Stomach (tissue), 19 donors: ENCODE measurements at places on chromosomes 4 and X. TPM values are rescaled to one million over a fixed set of nuclear protein-coding genes. Genes with fewer than 3 reads are reported as not detected.

MAGEB17 gene
- polyA plus RNA-seq: 0.08 TPM

DNA sequence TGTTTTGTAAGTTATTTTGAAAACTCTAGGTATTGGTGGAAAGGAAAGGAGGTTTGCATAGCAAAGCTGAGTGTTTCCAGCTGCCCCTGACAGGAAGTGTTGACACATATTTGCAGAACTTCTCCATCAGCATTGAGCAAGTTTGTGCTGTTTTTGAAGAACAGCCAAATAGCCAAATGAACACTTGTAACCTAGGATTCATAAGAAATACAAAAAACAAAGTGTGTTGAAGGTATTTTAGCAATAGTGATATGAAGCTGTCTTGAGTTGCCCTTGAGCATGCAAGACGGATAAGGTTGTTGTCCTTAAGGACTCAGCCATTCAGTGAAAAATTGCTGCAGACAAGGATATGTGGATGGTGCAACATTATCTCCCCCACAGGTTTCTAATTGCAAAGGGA, 68.3 kb upstream of the PGM2 start:
- no peak for DNase-seq

PRRG3 gene
- 0.10 TPM for polyA plus RNA-seq

DNA sequence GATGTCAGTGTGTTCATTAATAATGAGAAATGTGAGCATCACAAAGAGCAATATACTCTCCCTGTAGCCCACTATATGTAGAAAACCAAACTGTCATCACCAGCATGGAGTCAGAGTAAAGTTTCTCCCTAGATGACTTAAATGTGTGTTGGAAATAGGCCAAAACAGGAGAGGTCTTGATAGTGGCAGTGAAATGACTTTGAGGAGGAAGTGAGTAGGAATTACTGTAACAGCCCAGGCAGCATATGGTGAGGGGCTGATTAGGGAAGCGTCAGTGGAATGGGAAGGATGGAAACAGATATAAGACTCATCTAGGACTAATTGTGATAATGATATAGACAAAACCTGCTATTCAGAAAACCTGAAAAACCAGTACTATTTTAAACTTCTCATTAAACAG, 83.9 kb downstream of the ATXN3L start:
- peak; percentile 43 for DNase-seq

DNA sequence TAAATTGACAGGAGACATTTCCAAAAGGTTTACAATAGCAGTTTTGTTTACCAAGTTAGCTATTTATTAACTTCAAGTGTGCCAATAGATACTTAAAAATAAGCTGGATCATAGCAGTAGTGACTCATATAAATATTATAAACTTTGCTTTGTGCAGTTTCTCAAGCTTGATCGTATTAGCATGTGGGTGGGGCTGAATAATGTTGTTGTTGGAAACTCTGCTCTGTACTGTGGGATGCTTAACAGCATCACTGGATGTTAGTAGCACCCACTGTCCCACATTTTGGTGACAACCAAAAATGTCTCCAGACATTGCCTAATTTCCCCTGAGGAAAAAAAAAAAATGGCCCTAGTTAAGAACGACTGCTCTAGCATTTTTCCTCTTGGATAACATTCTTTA, 855.2 kb upstream of the ADGRL3 start:
- DNase-seq: no peak

ADGRG2 gene
- polyA plus RNA-seq: 1.2 TPM

DNA sequence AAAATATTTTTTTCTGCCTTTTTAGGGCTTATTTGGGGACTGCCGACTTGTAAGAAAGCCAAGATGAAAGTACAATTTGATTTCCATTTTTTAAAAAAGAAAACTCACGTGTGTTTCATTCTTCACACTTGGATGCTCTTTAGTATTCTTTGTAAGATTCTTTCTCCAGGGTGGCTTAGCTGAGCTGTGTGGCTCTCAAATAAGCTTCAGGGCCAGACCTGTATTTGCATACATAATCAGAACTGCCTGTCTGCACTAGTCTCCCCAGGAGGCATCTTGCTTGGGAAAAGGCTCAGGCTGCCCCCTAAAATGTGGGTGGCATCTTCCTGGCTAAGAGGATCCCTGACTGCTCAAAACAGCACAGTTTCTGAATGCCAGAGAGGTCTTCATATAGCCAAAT, 498.4 kb downstream of the MID1IP1 start:
- no peak for DNase-seq

ACE2 gene
- 1.1 TPM for polyA plus RNA-seq

DNA sequence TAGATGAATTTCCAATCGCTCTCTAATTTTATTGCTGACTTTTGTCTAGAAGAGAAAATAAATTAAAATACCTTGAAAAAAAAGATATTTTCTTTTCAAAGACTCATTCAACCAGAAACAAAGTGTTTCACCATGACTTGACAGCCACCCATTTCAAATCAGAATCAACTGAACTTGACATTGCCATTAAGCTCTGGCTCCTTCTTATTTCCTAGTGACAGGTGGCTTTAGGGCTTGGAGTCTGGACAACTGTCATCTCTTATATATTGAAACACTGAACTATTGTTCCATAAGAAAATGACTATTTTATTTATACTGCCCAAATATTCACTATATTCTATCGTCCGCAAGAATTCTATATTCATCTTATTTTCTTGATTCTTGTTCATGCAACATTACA, 229.2 kb downstream of the SLC39A8 start:
- no peak for DNase-seq

DNA sequence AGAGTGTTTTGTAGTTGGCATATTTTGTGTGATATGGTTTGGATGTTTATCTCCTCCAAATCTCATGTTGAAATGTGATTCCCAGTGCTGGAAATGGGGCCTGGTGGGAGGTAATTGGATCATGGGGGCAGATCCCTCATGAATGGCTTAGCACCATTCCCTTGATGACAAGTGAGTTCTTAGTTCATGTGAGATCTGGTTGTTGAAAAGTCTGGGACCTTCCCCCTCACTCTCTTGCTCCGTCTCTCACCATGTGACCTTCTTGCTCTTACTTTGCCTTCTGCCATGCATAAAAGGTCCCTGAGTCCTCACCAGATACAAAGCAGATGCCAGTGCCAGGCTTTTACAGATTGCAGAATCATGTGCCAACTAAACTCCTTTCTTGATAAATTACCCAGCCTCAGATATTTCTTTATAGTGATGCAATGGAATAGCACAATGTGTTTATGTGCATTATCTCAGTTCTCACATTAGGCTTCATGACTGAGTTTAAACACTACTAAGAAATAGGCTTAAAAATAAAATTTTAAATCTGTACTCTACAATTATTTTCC, 1348.8 kb downstream of the STIM2 start:
- no peak for DNase-seq

STK32B gene
- 0.61 TPM for polyA plus RNA-seq

- DNase-seq: no peak
Measured at GRCh38 chr4:1013225-1014073, 2.0 kb downstream of the FGFRL1 start.

DNA sequence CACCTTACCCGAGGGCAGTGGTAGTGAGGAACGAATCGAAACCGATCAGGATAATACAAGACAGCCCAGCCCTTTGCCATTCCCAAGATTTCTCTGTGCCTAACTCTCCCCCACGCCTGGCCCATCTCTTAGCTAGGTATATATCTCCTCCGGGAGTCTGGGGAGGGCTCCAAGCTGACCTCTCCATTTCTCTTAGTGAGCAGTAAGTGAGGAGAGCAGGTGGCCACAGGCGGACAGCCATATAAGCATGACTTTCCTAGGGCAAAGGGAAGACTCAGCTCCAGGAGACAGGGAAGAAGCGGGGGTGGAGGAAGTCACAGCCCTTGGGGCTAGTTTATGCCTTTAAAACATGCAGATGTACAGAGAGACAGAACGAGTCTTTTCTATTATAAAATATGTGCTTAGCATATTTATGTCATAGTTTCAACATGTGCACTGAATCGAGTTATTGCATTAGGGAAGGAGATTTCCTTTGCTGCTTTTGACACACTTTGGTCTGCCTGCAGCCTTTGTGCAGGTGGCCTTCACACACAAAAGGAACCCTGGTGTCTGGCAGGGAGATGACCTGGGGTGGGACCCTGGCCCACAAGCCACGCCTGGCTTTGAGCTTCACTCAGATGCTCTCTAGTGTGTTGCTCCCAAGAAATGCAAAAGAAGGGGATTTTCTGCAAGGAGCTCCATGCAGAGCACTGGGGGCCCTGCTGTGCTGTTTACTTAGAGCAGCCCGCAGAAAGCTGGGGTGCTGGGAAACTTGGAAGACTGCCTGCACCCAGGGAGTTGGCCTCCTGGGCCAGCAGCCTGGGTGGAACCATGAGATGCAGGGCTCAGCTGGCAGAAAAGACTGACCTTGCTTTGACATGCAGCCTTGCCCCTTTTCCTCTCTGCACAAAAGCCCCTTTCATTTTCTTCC, 613.3 kb downstream of the BCOR start:
- DNase-seq: no peak

FDCSP gene
- polyA plus RNA-seq: not detected

TLR3 gene
- 2.6 TPM for polyA plus RNA-seq

CFAP299 gene
- not detected for polyA plus RNA-seq

- DNase-seq: no peak
Measured at GRCh38 chr4:56783986-56784385, 37.5 kb downstream of the SPINK2 start.

DCHS2 gene
- 1.2 TPM for polyA plus RNA-seq

- no peak for DNase-seq
Measured at GRCh38 chr4:64724689-64725088, 315.4 kb upstream of the TECRL start.

GRCh38 chr4:15935504-15936402, 2.8 kb downstream of the FGFBP1 start:
- DNase-seq: no peak

GLRA3 gene
- not detected for polyA plus RNA-seq

DNA sequence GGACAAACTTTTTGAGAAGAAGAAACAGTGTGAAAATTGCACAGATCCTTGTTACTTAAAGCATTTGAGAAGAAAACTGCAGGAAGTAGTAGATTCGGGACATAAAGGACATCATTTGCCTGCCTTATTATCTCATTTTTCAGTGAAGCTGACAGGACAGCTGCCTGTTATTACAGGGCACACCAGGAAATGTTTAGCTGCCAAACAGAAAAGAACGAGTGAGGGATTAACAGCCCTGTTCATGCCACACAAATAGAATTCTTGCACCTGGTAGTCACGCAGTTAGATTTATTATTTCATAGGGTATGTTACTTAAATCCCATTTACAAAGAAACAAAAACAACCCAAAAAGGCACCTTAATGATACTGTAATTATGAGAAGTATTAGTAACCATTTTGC, 100.6 kb downstream of the CHIC2 start:
- no peak for DNase-seq

POU4F2 gene
- polyA plus RNA-seq: not detected

GRCh38 chrX:145848857-145849256, 31.2 kb downstream of the SLITRK2 start:
- no peak for DNase-seq

DNA sequence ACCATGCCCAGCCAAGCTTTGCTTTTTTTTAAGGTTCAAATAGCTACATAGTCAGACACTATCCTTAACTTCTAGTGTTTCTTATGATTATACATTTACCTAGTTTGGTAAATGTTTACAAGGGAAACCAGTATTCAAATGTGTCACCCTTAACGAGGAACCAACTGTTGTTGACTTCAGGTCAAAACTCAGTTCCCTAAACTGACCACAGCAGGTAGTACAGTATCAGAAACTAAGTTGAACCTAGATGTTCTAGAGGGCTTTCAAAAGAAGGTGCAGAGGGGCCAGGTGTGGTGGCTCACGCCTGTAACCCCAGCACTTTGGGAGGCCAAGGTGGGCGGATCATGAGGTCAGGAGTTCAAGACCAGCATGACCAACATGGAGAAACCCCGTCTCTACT, 11.3 kb downstream of the GPC4 start:
- no peak for DNase-seq

DNA sequence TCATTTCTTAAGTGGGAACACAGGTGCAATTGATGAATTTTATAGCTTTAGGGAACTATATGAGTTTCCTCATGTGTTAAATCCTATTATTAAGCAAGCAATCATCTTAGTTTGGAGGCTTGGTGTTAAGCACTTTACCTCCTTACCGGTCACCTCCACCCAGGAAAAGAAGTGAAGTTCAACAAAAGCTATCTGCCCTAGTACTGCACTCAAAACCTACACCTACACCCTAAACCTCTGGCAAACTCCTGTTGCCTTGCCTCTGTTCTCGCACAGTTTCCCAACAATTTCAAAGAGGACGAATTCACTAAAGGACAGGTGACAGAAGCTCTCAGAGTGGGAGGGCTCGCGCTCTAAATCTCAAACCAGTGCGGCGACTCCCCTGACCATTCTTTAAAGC, 85.7 kb upstream of the TENT5D start:
- no peak for DNase-seq

DNA sequence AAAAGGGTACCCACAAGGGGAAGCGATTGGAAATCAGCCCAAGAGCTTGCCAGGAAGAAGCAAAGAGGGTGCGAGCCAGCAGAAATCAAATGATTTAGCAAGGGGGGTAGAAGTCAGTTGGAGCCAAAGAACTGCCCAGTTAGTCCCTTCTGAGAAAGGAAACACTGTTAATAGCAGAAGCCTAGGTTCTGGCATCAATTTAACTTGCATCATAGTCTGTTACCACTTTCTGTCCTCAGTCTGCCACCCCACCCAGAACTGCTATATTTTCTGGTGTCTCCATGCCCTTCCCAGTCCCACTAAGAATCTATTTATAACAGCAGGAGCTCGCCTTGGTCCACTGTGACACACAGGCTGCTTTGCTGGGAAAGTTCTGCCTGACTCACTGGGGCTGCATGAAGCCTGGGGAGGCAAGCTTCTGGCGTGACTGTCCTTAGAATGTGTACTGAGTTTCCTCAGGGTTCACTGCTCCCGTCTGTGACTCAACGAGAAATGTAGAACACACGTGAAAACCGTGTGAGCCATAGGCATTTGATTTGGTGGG, 157.8 kb upstream of the TTC29 start:
- peak; percentile 40 for DNase-seq
